K562 (cell line): ENCODE measurements at places on chromosomes 5 and 9. TPM values are rescaled to one million over a fixed set of nuclear protein-coding genes. Genes with fewer than 3 reads are reported as not detected.

- no peak for DNase-seq
Observed at GRCh38 chr5:146018514-146019375, 82.4 kb downstream of the SH3RF2 start.

GRCh38 chr5:140322751-140323731 lies 20.1 kb upstream of the PFDN1 start:
- no peak for DNase-seq

- DNase-seq = no peak
Observed at GRCh38 chr5:56479696-56480077, 246.6 kb upstream of the ANKRD55 start.

DNA sequence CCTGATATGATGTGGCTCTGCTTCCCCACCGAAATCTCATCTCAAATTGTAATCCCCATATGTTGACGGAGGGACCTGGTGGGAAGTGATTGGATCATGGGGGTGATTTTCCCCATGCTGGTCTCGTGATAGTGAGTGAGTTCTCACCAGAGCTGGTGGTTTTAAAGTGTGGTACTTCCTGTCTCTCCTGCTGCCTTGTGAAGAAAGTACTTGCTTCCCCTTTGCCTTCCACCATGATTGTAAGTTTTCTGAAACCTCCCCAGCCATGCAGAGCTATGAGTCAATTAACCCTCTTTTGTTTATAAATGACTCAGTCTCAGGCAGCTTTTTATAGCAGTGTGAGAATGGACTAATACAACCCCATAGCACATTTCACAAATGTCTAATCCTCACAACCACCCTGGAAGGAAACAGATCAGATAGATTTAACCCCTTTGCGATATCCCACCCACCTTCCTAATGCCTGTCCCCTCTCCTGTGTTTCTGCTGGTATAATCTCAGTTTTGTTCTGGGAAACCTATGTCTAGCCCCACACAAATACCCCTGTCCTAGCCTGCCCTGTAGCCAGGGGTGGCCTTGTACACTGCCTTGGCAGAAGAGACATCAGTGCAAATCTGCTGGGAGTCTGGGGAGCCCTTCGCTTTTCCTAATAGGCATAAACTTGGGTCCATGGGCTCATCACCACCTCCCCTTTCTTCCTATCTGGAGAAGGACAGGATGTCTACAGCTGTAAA lies 157.0 kb upstream of the RAI14 start:
- DNase-seq = no peak

DNA sequence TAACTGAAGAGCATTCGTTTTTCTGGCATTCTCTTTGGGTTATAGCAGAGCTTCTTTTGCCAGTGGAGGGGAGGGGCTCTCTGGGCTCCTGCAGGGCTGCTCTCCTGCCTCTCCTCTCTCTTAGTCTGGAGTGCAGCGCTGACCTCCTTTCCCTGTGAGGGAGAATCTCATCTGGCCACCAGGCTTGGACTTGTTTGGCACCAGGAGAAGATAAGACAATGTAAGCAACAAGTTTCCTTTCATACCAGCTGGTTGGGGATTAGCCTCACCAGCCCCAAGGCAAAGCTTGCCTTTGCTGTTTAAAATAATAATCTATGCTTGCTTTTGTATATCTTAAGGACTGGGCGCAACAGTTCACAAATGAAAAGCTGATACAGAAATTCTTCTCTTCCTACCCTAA lies 196.4 kb downstream of the TLE4 start:
- no peak for DNase-seq

DNA sequence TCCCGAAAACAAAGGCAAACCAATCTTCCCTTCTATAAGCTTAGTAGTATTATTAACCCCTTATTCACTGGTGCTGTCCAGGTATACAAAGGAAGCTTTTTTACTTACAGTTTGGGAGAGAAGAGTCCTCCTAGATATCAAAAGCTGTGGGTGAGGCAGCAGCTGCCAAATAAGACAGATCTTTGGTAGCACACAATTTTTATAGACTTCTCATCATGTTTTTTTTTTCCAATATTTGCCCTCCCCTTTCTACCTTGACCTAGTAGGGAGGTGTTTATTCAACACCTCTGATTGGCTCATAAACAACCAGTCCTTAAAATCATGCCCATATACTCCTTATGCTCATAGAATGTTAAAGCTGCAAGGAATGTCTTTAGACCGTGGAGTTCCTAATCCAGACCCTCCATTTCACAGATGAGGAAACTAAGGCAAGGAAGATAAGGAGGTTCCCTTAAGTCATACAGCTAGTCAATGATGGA lies at the start of gene ALDOB:
Gene ALDOB, minus strand, starts transcription at position 174 of the 479 bp plus-strand sequence. CDS start 4,887 bp downstream, outside the sequence.
- DNase-seq = no peak

- no peak for DNase-seq
Observed at GRCh38 chr5:141504216-141504615, 15.3 kb downstream of the PCDHGC5 start.

GRCh38 chr9:117624106-117624505 lies 80.1 kb upstream of the TLR4 start:
- no peak for DNase-seq

DNA sequence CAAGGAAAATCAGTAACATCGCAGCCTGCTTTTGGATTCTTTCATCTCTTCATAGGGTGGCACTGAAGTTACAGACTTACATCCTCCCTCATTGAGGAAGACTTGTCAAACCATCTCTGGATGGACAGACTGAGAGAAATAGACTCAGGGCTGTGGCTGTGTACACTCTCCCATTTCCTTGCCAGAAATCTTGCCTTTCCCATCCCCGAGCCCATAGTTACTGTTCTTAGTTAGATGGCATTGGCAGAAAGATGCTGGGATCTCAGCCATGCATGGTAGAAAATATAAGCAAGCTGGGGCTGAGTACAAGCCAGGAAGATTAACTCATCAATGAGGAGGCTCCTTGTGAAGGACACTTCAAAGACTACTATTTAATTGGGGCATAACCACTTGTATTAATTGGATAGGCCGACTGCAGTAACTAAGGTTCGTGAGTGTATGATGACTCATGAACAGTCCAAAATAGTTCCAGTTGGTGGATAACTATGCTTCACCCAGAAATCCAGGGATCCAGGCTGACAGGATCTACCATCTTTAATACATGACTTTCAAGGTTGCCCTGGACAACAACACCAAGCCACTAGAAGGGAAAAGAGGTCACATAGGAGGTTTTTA lies 137.9 kb downstream of the TMEM38B start:
- DNase-seq = no peak

DNA sequence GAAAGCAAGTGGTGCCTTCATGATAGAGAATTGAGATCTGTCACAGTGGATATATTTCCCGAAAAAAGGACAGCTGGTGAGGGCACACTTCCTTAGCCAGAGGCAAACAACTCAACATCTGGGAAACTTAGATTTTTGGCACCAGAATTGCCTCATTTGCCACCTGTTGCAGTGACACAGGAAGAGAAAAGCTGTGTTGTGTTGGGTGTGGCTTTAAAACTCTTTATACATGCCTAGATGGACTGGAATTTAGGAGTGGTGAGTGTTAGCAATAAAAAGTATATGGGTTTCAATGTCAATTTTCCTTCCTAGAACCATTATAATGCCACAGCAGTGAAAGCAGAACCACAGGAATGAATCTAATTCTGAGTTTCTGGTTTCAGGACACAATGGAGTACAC lies 62.6 kb upstream of the CEMIP2 start:
- no peak for DNase-seq

- peak; percentile 18 for DNase-seq
Observed at GRCh38 chr5:160198841-160199409, 30.4 kb upstream of the FABP6 start.

GRCh38 chr5:177498013-177498787 lies 796 bp upstream of the PDLIM7 start:
- DNase-seq = peak; percentile 42

- DNase-seq = no peak
Observed at GRCh38 chr5:89191374-89191773, 308.4 kb upstream of the MEF2C start.

DNA sequence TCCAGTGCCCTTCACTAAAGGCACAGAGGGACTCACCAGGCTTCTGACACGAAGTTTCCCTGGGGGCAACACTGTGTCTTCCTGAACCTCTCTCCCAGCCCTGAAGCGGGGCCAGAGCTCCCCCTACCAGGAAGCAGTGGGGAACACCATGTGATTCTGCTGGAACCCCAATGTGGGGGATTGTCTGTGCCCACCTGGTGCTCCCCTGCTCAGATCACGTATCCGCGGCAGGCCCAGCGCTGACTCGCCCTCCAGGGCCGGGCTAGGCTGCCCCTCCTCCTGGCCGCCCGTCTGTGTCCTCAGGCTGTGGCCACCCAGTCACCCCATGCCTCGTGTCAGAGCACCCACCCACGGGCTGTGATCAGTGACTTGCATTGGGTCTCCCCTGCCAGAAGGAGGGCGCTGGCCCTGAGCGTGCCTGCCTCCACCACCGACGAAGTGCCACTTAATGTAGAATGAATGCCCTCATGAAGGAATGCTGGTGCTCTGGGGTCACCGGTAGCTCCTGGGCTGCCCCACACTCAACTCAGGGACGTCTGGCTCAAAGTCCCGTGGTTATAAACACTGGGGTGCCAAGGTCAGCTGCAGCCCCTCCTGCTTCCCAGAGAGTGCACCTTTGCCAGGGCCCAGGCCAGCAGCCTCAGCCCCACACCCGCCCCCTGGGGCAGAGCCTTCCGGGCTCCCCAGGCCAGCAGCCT lies 22.1 kb downstream of the SARDH start:
- DNase-seq = peak; percentile 30

- no peak for DNase-seq
Observed at GRCh38 chr9:112249277-112249676, 74.2 kb upstream of the SUSD1 start.

DNA sequence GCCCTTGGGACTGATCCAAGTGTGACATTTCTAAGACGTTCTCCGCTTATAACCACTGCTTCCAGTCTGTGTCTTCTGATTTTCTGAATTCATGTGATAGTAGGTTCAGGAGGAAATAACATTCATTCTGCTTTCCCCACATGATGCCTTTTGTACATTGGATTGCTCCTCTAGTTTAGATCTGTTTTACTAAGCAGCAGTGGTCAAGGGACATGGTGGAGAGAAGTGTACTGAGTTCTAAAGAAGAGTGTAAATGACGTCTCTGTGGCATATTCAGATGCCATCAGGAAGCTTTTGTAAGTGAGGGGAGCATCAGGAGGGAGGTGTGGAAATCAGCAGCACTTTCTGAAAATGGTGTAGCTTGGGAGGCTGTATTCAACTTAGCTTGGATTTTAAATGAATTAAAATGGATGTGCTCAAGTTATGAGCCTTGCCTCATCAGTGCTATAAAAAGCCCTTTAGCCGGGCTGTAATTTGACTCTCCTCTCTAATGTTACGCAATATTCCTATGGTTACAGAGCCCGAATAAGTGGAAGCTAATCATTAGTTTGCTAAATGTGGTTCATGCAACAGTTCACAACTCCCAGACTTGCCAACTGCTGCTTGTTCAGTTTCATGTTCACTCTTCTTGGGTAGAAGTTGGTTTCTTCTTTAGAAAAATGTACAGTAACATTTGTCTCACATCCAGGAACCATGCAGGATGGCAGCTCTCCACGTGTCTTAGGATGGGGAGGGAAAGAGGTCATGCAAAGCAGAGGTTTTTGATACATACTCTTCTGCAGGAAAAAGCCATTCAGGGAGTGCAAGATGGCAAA lies 281.3 kb downstream of the ARHGAP26 start:
- DNase-seq = peak; percentile 11

DNA sequence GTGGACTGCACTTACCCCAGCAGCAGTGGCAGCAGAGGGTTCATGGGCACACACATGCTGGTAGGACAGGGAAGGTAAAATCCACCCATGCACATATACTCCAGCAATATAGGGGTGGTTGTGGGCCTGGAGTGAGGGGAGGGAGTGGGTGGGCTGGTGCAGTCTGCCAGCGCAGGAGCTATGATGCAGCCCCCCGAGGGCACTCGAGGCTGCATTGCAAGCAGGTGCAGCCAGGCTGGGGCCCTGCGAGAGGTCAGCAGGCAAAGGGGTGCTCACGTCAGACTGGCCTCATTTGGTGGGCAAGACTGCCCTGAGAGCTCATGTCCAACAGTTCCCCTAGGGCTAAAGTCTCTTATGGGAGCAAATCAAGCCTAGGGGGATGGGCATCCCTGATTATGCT lies 32.4 kb upstream of the PCDHA1 start:
- no peak for DNase-seq

DNA sequence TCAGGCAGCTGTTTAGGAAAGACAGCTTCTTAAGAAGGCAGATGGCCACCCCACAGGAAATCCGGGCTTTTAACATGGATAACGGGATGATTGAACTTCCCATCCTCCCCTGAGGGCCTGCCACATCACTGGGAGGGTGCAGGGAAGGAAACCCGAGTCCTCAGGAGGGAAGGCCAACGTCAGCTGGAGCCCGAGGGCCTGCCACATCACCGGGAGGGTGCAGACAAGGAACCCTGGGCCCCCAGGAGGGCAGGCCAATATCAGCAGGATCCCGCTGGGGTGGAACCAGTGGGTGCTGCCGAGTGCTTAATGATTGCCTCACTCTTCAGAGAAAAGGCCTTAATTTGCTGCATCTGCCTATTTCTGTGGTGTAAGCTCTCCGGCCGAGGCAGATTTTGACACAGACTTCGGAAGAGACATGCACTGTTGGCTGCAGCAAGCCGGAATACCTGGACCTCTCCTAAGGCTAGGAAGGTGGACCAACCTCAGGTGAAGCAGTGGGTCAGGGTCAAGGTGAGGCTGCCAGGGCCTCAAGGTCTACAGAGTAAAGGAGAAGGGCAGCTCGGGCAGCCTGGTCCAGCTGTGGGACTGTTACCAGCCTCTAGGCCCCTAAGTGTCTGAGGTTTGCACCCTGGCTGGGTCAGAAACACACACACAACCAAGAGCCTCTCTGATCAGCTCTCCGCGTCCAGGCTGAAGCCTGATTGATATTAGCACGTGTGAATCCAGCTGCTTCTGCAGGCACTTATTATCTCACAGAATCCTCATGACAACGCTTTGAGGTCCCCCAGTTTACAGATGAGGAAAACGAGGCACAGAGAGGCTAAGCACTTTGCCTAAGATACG lies 14.8 kb upstream of the COL5A1 start:
- DNase-seq = no peak

Gene EXOC3
- total RNA-seq = 41.0 and 41.9 TPM in 2 replicates

Gene NKD2
- total RNA-seq = 0.35 and 0.38 TPM in 2 replicates

Gene SMIM33
- not detected in 2 replicates for total RNA-seq

Gene ARL10
- total RNA-seq = 0.38 and 1.2 TPM in 2 replicates

Gene PFN3
- total RNA-seq = not detected in 2 replicates

Gene SHOC1
- total RNA-seq = not detected in 2 replicates

Gene RGP1
- total RNA-seq = 12.3 and 13.8 TPM in 2 replicates

Gene PRRC1
- 48.0 and 51.4 TPM in 2 replicates for total RNA-seq
